GM04503 (cell line): ENCODE measurements at places on chromosomes 1 and 21.

- DNase-seq = no peak
These were observed 64.5 kb upstream of the SPATA6 start for GRCh38 chr1:48536477-48536876.

DNA sequence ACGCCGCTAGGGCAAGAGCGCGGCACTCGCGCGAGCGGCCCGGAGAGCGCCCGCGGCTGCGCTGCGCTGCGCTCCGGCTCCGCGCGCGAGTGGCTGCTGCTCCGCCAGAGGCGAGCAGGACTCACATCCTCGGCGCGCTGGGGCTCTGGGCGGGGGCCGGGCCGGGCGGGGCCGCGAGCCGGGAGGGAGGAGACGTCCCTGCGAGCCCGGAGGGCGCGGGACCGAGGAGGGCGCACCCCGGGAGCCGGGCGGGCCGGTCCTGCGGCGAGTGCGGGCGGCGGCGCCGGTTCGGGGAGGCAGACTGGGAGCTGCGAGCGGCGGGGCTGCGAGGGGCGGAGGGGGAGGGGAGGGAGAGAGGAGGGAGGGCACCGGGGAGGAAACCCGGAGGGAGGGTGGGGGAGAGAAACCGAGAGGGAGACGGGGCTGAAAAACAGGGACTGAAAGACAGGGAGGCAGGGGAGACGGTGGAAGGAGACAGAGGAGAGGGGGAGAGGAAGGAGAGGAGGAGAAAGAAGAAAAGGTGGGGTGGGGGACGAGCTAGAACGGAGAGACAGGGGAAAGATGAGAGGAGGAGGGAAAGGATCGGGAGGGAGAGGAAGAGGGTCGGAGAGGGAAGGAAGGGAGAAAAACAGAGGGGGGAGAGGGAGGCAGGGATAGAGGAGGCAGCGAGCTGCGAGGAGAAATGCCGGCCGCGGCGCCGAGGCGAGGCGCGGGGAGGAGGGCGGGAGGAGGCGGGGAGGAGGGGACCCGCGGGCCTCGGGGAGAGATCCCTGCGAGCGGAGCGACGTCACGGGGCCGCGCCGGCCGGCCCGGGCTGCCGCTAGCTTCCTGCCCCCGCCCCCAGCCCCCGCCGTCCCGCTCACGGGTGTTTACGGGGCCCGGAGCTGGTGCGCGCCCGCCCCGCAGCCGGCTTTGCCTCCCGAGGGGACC is at the start of gene CAMK2N1:
CAMK2N1 (minus strand) TSS at position 684 of the 930 bp plus-strand sequence. CDS start 831 bp downstream, outside the sequence.
- no peak for DNase-seq

DNA sequence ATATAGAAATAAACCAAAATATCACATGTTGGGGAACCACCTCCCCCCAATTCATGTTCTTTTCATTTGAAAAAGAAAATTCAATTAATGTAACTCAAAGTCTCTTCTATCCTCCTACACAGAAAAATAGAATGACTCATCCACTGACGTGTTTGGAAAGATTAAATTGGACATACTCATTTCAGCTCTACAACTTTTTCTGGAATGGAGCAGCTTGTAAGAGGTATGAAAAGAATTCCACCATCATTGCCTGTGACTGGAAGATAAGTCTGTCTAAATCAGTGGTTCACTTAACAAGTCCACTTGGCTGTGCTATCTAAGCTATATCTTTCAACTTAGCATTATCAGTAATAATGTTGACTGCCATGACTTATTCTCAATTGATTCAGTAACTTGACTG is 702.3 kb downstream of the BRINP3 start:
- no peak for DNase-seq

DNA sequence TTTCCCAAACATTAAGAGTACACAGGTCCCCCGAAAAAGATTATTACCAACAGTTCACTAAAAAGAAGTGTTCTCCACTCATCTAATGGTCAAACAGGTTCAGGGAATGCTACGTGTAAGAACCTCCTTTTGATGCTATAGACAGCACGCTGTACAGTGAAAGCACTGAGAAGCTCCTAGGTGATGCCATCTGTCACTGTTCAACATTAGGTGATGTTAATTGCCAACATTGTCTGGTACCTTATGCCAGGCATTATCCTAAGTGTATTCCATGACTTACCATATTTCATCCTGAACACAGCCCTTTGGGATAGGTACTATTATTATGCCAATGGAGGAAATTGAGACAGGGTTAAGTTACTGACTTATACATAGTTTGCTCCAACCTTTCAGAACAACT is 82.1 kb downstream of the DAB1 start:
- no peak for DNase-seq

- DNase-seq = peak; percentile 34
These were observed 12.0 kb downstream of the RAB7B start for GRCh38 chr1:205991237-205991636.

DNA sequence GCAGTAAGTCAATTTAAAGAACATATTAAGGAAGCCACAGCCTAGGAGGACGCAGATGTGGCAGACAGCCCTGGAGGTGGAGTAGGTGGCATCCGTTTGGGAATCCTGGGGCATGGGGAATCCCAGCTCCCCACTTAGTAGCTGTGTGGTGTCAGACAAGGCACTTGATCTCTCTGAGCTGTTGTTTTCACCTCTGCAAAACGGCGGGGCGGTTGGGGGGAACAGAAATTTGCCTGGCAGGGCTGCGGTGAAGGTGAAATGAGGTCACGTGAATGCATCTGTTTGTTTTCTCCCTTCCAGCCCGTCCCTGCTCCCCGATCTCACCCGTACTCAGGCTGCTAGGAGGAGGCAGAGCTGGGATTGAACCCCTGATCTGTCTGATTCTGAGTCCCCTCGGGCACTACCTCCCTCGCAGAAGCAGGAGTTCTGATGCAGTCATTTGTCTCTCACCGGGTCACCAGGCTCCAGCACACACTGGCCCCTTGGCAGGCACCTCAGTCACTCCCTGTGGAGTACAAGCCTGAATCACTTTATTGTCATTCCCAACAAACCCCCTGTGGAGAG is 2.2 kb upstream of the LAPTM5 start:
- no peak for DNase-seq

DNA sequence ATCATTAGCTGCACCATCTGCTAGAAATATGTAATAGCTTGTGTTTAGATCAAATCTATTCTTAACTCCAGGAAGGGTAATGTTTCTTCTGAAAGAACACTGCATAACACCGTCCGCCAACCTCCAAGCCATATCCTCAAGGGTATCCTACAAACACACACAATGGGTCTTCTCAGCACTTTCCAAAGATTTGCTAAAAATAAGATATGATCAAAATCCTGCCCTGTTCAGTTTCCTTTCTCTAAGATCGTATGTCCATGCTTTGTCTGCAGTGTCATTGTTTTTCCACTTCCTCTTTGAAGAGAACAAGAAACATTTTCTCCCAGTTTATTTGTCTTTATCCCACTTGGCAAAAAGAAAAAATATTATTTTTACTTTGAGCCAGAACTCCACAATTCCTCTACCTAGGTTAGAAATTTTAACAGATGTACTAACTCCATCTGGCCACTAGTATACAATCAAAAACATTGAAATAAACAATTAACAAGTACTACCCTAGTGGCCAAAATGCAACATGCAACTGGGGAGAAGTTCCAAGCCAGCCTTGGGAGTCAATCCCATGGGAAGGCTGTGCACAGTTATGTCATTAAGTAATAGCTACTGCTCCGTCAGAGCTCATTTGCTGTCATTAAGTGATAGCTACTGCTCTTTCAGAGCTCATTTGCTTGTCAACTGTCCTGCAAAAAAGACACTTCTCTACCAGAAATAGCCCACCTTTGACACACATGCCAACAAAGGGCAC is 37.8 kb downstream of the FRRS1 start:
- no peak for DNase-seq

DNA sequence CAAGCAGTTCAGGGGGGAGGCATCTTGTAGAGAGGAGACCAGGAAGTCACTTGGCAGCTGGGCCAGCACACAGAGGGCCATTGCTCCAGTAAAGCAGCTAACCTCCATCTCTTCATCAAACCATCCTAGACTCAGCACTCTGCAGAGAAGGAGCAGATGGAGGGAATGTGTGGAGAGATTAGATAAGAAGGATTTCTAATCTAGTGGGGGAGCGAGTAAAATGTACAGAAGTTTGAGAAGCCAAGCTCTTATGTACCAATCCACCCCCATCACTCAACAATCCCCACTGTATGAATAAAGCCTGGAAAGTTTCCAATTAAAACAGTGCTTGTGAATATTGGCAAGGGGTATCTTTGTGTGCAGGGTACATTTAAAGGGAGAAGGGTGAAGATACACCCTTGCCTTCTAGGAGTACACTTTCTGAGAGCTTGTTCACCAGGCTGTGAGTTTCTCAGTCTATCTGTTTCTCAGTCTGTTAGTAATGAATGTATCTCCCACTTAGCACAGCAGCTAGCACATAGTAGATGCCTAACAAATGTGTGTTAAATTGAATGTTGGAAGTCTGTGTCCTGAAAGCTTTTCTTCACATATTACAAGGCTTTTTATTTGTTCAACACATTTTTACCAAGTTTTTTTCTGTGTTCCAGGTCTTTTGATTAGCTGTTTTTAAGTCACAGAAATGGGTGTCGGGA is 142.7 kb upstream of the UBE2U start:
- no peak for DNase-seq

GRCh38 chr1:171811672-171812071 is 29.6 kb upstream of the DNM3 start:
- DNase-seq = no peak

DNA sequence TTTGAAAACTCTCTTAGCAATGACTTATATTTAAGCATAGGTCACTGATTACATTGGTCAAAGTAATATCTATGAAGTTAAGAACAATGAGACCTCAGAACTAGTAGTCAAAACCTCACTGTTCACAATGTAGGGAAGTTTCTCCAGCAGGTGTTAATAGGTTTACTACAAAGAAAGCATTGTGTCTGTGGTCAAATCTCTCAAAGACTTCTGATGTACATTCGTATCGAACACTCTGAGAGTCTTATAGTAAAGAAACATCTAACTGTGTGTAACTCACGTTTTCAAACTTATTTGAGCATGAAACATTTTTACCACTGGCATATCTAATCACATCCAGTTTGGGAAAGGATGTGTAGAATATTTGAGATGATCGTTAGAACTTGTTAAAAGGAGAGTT is 76.0 kb downstream of the MAP3K7CL start:
- DNase-seq = no peak

- no peak for DNase-seq
These were observed 56.8 kb downstream of the COL6A1 start for GRCh38 chr21:46038341-46038829.
